Activated CD4-positive, alpha-beta T cell treated with anti-CD3 and anti-CD28 coated beads for 36 hours (primary cell): ENCODE measurements at places on chromosomes 5 and 9.
A peak's percentile ranks its signal among the peaks of the same experiment; 100 is the strongest.

DNA sequence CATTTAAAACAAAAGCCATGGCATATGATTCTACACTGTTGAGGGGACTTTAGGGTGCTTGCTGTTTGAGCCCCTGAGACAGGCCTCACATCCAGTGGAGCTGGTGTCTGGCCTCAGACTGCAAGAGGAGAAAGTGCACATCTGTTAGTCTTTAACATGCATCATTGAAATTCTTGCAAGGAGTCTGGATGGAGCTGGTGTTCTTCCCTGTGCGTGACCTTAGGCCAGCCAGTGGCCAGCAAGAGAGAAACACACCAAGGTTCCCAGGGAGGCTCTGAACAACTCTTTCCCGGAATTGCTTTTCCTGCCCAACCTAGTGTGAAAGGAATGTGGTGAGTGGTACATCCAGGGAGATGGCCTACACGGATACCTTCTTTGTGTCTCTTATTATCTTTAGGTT is 282.8 kb upstream of the TNC start:
- no peak for DNase-seq

DNA sequence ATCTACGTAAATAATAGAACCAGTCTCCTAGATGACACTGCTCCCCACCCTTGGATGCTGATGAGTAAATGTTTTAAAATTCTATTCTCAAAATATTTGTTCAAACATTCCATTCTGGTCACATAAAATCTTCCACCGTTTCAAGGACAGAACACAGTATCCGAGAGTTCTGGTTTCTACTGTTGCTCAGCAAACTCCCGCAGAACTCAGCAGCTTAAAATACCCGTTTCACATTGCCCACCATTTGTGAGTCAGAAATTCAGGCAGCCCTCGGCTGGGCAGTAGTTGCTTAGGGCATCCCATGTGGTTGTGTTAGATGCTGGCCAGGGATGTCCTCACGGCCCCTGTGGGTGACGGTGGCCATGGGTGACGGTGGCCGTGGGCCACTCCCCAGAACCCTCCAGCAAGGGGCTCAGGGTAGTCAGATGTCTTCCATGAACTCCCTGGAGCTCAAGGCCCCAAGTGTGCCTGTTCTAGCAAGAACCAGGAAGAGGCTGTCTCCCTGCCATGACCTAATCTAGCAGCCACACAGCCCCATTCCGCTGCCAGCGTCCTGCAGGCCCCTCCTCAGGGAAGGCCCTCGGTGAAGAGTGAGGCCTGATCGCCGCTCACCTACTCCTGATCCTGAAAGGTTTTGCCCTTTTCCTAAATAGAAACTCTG is 17.4 kb downstream of the MGAT1 start:
- no peak for DNase-seq

DNA sequence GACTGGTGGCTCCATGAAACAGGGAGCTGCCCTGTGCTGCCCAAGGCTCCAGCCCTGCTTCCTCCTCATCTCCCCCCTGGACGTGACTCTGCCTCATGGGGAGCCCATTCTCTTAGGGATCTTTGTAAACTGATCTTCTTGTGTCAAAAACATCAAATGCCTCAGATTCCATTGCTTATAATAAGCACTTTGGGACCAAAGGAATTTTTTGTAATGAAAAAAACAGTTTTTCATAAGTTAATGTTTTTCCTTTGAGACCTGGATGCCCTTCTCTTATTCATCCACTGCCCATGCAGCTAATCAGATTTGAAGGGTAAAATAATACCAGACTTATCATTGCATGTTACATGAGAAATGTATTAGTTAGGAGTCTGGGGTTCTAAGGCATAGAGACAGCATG is 41.7 kb downstream of the PALM2AKAP2 start:
- DNase-seq: no peak

DNA sequence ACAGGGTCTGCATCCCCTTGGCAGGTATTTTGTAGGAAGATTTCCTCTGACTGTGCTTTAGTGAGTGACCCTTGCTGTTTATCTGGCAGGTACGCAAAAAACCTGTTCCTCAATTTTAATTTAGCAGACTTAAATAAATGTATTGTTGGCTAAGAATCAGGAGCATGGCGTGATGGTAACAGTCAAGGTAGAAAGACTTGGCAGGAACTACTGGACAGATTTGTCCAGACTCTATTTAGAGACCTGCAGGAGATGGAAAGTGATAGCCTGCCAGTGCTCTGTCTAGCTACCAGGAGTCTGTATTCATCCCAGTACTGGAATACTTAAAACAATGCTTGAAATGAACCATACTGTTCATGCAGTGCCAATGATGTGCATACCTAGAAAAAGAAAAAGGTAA is 78.8 kb upstream of the MAST4 start:
- DNase-seq: no peak

- no peak for DNase-seq
Observed at GRCh38 chr9:90996154-90997065, 194.8 kb downstream of the SYK start.

DNA sequence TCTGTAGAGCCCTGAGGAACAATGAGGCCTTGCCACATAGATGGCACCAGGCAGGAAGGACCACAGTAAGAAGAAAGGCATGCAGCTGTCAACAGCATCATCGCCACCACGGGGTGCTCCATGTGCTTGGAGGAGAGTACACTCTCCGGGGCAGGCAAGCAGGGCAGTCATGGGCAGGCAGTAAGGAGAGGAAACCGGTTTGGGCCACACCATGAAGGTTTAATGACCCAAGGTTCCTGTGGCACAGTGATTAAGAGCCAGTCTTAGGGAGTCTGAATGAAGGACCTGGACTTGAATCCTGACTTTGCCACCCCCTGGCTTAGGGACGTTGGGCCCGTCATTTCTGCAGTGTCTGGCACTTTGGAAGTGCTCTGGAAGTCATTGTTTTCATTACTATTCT is 80.6 kb upstream of the ZBTB43 start:
- peak; percentile 17 for DNase-seq

- DNase-seq: peak; percentile 54
Observed at GRCh38 chr5:140043508-140043872, 391 bp upstream of the NRG2 start.

DNA sequence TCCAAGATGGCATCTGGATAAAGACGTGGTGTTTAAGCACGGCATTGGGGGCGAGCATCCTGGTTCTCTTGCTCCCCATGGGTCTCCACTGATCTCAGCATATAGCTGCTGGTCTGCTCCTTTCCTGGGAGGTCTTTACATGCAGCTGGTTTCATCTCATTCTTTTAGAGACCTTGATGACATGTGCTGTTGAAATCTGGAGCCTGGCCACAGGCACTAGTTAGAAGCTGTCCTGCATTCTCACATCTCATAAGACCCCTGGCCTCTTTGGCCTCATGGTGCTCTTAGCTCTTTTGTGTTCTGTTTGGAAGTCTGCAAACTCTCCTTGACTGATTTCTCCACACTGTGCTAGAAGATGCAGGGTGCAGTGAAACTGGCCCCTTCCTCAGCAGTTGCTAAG is 113.0 kb downstream of the SMARCA2 start:
- no peak for DNase-seq

DNA sequence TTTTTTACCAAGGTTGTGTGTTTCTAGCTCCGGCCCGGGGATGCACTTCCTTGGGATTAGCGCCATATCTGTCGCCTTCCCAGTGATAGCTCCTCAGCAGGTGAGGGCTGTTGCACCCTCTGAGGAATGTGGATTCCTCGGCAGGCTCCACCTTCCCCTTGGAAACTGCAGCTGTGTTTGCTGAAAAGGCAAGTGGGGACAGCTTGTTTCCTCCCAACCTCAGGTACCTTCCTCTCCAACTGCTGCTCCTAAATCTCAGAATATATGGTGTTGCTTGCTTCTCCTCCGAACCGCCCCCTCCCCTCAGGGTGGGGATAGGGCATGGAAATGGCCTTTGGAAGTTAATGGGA is 1.3 kb downstream of the SLC1A1 start:
- no peak for DNase-seq

DNA sequence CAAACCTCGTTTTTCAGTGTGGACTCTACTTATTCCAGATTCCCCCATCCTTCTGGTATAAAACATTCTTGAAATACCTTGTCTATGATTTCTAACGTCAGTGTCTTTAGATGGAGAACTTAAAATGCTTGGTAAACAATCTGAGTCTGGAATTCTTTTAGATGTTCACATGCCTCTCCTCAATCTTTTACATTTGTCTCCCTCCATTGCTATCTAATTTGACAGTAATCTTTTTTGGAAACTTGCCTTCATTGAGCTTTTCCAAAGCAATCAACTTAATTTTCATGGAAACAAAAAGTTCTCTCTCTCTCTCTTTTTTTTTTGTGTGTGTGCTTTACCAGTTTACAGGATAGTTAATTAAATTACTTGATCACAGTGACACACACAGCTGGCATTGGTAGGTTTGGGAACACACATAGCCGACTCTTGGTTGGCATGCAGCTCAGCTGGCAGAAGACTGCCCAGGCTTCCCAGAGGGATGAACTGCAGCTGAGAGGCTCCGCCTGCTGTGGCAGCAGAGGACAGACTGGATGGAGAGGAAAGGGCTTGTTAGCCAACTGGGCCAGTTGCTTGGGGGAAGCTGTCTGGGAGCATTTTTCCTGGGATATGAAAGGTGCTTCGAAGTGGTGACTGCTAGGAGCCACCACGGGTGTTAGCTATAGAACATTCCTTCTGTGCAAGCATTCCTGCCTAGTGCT is 271.3 kb downstream of the ZSWIM6 start:
- DNase-seq: no peak

DNA sequence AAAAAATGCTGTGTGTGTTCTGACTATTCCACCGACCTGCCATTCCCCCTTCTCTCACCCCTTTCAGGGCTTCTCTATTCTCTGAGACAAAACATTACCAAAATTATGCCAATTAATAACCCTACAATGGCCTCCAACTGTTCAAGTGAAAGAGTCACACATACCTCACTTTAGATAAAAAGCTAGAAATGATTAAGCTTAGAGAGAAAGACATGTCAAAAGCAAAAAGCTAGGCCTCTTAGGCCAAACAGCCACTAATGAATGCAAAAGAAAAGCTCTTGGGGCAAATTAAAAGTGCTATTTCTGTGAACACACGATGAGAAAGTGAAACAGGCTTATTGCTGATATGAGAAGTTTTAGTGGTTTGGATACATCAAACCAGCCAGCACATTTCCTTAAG is 279.6 kb upstream of the GRAMD2B start:
- no peak for DNase-seq

DNA sequence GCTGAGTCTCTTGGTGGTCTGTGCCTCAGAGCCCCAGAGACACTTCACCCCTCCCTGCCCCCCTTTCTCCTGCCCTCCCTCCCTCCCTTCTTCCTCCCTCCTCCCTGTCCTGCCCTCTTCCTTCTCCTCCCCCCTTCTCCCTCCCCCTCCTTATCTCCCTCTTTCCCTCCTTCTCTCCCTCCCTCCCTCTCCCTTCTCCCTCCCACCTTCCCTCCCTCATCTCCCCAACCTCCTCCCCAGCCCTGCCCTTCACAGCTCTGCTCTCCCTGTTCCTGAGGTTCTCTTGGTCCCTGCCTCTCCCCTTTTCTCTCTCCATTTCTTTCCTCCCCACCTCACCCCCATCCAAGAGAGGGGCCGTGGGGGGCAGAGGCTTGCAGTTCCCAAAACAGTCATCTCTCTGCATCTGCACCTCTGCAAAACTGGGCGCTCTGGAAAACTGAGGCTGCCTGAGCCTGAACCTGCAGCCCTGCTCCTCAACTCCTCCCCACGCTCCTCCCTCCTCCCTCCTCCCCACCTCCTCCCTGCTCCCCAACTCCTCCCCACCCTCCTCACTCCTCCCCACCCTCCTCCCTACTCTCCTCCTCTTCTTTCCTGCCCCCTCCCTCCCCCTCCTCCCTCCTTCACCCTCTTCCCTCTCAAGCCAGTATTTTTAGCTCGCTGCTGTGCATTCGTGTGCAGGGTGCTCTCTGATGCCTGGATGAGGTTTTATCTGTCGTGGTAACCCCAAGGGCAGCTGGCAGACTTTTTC is 219.1 kb downstream of the C9orf50 start:
- no peak for DNase-seq

GRCh38 chr9:108087781-108088180 is 598.2 kb upstream of the KLF4 start:
- DNase-seq: no peak

DNA sequence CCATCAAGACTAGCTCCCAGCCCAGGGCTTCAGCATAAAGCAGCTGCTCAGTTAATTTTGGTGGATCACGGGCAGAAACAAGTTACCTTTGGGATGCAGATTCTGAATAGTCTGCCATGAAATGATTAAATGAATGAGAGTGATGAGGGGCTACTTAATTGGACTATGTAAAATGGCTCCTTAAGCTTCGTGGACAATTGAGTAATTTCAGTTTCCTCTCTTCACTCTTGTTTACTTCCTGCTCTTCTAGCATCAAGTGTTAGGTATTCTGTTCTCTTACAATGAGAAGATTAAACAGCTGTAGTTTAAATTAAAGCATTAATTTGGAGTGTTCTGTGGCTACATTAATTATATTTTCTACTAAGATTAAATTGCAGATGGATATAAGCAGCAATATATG is 28.1 kb downstream of the PIK3R1 start:
- DNase-seq: no peak

GRCh38 chr5:68115584-68115983 is 100.0 kb upstream of the PIK3R1 start:
- no peak for DNase-seq

GRCh38 chr5:131825404-131826013 is 28.7 kb upstream of the FNIP1 start:
- no peak for DNase-seq

GRCh38 chr9:20242510-20243189 is 379.6 kb downstream of the MLLT3 start:
- DNase-seq: peak; percentile 30

DNA sequence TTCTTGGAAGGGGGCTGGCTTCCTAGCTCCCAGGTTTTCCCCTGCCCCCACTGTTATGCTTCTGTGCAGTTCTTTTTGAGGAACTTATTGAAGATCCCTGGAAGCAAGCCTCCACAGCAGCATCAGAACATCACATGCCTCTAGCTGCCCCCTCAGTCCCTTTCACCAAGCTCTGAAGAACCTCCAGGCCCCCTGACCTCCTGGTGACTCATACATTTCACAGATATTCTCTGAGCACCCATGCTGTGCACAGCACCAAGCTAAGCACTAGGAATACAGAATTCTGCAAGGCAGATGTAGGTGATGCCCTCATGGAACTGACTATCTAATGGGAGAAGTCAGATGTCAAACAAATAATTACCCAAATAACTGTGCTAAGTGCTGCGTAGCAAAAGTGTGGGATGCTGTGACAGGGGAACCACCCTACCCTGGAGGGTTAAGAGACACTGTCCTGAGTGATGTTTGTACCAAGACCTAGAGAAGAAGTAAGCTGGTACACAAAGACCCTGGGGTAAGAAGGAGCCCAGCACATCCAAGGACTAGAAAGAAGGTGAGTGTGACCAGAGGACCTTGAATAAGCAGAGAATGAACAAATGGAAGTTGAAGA is 213.7 kb upstream of the NR4A3 start:
- no peak for DNase-seq
